Astrocyte (in vitro differentiated cells and primary cell): ENCODE measurements at places on chromosomes 3 and 15. TPM values are rescaled to one million over a fixed set of nuclear protein-coding genes. Genes with fewer than 3 reads are reported as not detected.

PATL2 gene
- 0.41 and 1.2 TPM in 2 replicates for total RNA-seq

VWA5B2 gene
- 0.23 TPM in 1 of 2 replicates, not detected in the other for total RNA-seq

DNA sequence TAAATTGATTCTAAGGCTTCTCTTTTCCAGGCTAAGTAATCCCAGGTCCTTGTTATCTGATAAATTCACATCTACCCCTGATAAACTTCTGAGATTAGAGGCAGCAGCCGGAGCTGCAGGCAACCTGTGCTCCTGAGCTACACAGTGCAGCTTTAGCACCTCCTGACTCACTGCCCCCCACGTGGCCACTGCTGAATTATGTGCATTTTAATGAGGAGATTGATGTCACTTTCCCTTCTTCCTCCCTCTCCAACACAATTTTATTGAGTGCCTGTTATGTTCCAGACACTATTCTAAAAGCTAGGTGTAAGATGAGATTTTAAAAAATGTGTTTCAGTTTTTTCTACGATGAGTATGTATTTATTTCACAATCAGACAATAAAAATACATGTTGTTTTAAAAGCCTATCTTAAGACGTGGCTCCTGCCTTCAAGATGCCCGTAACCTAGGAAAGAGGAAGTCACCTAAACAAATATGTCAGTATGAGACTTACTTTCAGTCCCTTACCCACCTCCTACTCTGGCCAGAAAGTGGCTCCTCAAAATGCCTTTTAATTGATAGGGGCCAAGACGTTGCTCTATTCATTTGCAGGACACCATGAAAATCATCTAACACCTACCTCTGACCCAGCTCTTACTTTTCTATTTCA lies 161.5 kb upstream of the PFN2 start:
- H3K4me3 ChIP-seq, result no peak overlapping the region
- H3K27me3 ChIP-seq, result no peaks in the 10 kb centered on the region
- no peaks in the 10 kb centered on the region for H3K4me1 ChIP-seq
- H3K36me3 ChIP-seq, result no peaks in the 10 kb centered on the region
- H3K27ac ChIP-seq, result no peak overlapping the region
- DNase-seq, result no peak

GRCh38 chr3:152452318-152452717 lies 183.6 kb downstream of the MBNL1 start:
- no peaks in the 10 kb centered on the region for H3K4me1 ChIP-seq
- peak; percentile 55 for DNase-seq
- H3K36me3 ChIP-seq, result peaks cover 13% of the 10 kb centered on the region
- no peaks in the 10 kb centered on the region for H3K27me3 ChIP-seq
- no peak overlapping the region for H3K4me3 ChIP-seq
- no peak overlapping the region for H3K27ac ChIP-seq

DNA sequence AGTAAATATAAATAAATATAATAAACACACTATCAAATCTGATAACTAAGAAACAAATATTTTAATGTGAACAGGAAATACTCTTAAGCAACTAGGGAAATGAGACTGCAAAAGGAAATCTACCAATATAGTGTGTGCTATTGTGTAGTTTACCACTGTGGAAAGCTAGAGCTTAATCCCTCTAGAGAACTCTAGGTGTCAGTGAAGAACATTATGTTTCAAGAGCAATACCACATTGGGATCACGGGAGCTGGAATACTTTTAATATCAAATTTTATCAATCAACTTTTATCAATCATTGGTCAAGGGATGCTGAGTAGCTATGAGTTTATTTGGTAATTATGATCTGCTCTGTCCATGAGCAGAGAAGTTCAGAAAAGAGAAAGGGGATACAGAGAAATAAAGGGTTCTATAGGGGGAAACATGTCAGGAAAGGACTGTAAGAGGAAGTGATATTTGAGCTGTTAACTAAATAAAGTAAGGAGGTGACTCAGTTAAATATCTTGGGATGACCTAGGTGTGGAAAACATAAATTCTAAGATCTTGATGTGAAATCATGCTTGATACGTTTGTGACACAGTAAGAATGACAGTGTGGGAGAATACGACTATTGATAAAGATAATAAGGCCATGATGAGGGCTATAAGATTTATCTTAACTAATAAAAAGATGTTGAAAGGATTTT lies 762.2 kb upstream of the ALCAM start:
- no peak overlapping the region for H3K4me3 ChIP-seq
- DNase-seq, result peak; percentile 17
- H3K4me1 ChIP-seq, result no peaks in the 10 kb centered on the region
- H3K36me3 ChIP-seq, result no peaks in the 10 kb centered on the region
